ENCODE measurements at places on chromosomes 7 and 10.

GRCh38 chr10:34801097-34801733 lies 13.9 kb downstream of the PARD3 start:
- no peak for DNase-seq

- peak; percentile 15 for DNase-seq
These were observed 28.0 kb downstream of the GRK5 start for GRCh38 chr10:119235356-119235755.

DNA sequence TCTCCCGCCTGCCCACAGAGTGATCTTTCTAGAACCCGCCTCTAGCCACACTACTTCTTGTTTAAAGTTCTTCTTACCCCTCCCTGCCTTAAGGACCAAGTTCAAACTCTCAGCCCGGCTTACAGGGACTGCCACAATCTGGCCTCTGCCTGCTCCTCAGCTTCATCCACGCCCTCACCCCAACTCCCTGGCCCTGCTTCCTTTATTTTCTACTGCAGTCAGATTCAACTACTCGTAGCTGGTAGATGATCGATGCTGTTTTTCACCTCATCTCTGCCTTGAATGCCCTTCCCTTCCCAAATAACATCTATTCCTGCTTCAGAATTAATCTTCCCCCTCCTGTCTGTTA lies 508.5 kb downstream of the RPS24 start:
- DNase-seq, result no peak

GRCh38 chr10:57513637-57514036 lies 754.1 kb downstream of the IPMK start:
- no peak for DNase-seq

DNA sequence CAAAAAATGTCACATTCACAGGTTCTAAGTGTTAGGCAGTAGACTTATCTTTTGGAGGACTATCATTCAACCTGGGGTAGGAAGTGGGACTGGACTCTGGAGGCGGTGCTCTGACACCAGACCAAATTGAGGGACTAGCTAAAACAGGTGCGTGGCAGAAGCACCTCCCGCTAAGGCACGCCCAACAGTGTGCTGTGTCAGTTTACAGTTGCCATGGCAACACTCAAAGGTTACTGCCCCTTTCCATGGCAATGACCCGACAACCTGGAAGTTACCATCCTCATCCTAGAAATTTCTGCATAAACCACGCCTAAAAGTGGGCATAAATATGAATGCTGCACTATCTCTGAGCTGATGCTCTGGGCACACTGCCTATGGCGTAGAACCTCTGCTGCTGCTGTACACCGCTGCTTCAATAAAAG lies 14.0 kb upstream of the BLNK start:
- DNase-seq, result no peak

DNA sequence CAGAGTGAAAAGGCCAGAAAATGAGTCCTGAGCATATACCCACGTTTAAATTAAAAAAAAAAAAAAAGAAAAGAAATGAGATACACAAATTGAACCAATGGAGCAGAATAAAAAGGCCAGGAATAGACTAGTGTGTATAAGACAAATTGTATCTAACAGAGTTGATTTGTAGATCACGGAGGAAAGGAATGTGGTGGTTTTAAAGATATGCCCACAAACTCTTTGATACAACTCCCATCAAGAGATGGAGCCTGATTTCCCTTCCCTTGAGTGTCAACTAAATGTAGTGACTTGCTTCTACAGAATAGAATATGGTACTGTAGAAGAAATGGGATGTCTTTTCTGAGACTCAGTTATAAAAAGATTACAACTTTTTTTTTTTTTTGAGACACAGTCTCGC lies 10.4 kb downstream of the SYPL1 start:
- no peak for DNase-seq

DNA sequence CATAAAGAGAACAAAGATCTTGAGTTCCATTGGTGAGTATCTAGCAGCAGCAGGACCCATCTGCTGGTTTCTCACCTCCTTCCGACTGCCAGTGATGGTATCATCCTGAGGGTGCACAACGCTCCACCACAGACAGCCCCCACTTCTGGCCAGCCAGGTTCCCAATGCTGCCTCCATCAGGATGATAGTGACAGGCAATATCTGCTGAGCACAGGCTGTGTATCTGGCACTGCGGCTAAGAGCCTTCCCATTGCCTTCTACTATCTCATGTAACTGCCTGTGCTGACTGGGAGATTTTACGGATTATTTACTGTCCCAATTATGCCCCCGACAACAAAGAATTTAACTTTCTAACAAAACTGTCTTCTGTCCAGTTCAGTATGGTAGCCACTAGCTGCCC lies 352.4 kb upstream of the AOAH start:
- no peak for DNase-seq

DNA sequence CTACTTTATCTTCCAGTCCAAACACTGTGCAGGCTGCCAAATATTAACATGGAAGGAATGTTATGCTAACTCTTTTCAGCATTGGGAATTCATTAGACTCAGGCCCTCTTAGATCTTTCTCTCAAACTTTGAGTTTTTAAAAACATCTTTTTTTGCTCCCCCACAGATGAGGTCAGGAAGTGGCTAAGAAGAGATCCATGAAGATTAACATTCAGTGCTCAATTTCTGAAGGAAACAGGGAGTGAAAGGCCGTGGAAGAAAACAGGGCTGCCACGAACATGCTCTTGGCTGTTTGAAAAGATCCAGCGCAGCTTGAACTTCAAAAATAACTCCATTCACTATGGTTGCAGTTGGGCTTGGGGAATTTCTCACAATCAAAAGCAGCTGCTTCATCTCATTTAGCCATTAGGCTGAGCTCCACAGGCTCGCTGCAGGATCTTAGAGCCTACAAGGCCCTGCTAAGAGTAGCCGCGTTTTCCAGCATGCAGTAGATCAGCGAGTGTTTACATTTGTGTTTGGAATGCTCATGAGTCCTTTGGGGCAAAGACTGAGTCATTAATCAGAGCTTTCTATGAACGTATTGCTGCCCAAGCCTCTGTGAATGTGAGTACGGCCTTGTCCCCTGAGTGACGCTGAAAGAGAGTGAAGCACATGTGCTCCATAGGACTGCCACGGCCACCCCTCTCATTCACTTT lies 41.2 kb upstream of the TNS3 start:
- no peak for DNase-seq

DNA sequence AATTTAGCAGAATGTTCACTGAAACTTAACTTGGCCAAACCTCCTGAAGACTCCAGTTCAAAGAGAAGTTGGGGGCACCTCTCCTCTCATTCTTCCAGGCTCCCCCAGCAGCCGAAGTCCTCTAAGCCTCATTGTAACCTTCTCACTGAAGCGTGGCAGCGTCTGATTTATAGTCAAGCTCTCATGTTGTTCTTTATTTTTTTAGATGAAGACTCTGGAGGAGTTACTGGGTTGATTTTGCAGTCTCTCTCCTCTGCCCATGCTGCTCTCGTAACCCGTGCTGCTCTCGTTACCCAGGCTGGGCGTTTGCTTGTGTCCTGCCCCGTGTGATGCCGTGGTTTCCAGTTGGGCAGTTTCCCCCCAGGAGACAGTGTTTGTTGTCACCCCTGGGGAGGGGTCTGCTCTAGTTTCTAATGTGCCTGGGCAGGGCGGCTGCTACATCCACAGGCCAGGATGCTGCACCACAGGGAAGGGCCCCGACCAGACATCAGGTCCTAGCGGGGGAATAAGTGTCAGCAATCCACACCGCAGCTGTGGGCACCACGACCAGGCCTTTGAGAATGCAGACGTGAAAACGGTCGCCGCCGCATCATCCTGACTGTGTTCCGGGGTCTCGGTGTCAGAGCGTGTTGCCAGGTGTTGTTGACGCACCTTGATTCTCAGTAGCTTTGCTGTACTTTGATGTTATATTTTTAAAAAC lies 65.2 kb downstream of the WDR37 start:
- DNase-seq, result no peak

GRCh38 chr10:72541337-72541736 lies 84.5 kb downstream of the MICU1 start:
- DNase-seq, result no peak

GRCh38 chr10:28391283-28391682 lies 88.4 kb upstream of the MPP7 start:
- DNase-seq, result no peak

DNA sequence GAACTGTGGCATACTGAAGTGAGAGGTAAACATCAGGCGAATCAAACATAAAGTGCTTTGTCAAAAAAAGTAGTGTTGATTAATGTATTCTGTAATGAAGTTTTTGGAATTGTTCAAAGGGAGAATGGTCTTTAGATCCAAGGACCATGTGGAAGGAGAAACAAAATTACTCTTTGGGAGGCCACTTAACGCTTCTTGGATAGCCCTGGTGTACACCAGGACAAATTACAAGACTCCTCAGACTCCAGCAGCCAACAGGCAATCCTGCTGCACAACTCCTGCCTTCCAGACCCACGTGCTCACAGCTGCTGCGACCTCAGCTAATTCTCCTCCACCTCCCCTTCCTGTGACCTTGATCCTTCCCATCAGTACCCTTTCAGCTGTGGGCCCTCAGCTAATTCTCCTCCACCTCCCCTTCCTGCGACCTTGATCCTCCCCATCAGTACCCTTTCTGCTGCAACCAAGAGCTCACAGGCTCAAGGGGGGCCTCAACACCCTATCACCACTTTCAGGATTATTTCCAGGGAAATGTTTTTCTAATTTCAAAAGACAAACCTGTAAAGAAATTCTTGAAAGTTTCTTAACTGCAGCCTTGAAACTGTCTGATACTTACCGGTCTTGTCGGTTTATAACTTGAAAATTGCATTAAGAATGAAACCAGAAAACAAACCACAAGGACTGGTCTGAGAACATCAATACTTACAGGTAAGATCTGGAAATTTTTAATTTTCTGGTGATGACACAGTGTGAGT lies 29.7 kb upstream of the DDC start:
- DNase-seq, result no peak

GRCh38 chr7:94509264-94509886 lies at the start of gene CASD1:
Gene CASD1 (plus strand): TSS chr7:94509809. CDS start chr7:94510085, 276 bp downstream.
- peak; percentile 66 for DNase-seq

DNA sequence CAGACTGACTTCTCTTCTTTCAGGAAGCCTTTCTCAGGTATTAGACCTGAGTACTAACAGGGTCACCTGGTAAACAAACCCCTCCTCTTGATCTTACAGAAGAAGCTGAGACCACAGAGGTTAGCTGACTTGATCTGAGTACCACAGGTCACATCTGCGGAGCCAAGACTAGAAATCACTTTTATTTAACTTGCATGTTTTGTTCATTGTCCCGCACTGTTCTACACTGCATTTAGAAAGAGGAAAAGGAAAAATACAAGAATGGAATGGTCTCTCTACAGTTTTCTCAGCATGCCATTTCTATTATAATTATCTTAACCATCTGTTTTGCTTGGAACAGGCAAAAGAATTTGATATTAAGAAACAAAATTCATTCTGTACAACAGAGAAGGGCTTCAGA lies 245.6 kb upstream of the ETV1 start:
- no peak for DNase-seq

- DNase-seq, result no peak
These were observed 674 bp downstream of the MRPS24 start for GRCh38 chr7:43868681-43869005.

DNA sequence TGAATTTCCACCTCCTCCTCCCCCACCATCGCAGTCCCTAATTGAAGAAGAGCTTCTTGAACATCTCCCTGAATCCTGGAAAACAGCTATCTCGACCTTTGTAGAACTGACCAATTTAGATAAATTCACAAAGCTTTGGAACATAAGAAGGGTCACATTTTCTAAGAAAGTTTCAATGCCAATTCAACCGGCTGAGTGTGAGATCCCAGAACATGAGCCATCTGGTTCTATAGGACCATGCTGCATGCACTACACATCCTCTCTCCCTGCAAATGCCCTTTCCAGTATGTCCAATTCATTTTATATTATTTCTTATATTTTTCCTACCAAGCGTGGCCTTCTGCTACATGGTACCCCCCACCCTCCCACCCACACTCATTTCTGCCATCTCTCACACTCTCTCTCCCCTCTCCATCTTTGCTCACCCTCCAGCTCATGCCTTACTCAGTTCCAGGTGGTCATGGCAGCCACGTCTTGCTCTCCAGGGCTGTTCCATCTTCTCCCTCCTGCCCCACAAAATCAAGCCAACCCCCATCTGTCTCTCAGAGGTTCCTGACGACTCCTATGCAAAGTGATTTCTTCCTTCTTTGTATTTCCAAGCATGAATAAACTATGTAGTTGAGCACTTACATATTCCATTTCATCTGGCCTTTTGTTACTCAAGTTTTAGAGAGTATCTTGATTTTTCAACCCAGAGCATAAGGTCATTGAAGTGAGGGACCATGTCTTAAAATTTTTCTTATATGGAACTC lies 19.3 kb downstream of the FRMD4A start:
- DNase-seq, result no peak

GRCh38 chr7:19984231-19984632 lies 210.8 kb upstream of the TMEM196 start:
- peak; percentile 3 for DNase-seq

DNA sequence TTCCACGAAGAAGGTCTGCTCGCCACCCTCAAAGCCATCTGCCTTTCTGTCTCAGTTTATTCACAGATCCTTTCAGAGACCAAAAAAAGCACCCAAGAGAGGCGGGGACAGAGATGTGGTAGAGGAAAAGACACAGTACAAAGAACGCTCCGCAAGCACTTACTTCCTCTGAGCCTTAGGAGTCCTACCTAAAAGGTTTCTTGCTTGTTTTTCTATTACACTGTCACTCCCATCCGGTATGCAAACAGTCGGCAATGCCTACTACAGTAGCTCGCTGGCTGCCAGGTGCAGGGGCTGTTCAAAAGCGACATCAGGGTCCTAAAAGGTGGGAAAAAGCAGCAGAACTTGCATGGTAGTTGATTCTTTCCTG lies 816 bp downstream of the TECPR1 start:
- DNase-seq, result peak; percentile 48

GRCh38 chr10:86950349-86950748 lies 7.1 kb downstream of the MMRN2 start:
- no peak for DNase-seq

GRCh38 chr10:36670621-36671402 lies 454.6 kb upstream of the ANKRD30A start:
- no peak for DNase-seq

DNA sequence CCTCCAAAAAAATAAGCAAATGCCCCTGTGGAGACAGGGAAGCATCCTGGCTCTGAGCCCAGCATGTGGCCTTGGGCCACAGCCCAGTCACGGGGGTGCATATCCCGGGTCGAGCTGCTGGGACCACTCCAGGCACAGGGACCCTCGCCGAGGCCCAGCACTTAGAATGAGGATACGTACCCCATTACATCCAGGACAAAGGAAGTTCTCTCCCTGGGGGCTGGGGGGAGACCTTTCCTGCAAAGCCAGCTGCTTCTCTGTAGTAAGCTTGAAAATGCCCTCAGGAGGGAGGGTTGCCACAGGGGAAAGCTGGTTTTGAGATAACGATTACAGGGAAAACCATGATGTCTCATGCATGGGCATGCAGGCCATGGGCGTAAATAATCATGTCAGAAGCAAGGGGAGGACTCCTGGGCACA lies 75.5 kb downstream of the HIPK2 start:
- DNase-seq, result no peak

- DNase-seq, result no peak
These were observed 664.3 kb upstream of the CELF2 start for GRCh38 chr10:10353326-10353868.

Data from activated CD8-positive, alpha-beta T cell treated with anti-CD3 and anti-CD28 coated beads for 36 hours (primary cell).